NCI-H510A (cell line): ENCODE measurements at places on chromosomes 13 and 19.

GRCh38 chr19:15837221-15837731 lies 21.8 kb upstream of the OR10H1 start:
- DNase-seq = no peak

DNA sequence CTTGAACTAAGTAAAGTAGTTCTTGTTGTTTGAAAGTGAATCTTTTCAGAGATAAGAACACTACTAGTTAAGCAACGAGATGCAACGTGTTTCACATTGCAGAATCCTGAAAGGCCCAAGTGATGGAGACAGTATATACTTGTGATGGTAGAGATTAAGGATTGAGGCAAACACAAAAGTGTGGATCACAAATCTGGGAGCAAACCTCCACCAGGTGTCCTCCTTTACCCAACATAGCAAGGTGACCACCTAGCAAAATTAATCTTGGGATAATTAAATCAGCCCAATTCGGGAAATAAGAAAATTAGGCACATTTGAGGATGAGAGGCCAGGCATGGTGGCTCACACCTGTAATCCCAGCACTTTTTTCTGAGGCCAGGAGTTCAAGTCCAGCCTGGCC lies 563.9 kb downstream of the DACH1 start:
- DNase-seq = no peak

DNA sequence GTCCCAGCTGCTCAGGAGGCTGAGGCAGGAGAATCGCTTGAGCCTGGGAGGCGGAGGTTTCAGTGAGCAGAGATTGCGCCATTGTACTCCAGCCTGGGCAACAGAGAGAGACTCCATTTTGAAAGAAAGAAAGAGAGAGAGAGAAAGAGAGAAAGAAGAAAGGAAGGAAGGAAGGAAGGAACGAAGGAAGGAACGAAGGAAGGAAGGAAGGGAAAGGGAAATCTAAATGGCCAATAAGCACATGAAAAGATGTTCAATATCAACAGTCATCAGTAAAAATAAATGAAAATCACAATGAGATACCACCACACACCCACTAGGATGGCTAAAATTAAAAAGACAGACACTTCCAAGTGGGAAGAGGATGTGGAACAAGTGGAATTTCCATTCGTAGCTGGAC lies 19.7 kb downstream of the FXYD5 start:
- DNase-seq = no peak

DNA sequence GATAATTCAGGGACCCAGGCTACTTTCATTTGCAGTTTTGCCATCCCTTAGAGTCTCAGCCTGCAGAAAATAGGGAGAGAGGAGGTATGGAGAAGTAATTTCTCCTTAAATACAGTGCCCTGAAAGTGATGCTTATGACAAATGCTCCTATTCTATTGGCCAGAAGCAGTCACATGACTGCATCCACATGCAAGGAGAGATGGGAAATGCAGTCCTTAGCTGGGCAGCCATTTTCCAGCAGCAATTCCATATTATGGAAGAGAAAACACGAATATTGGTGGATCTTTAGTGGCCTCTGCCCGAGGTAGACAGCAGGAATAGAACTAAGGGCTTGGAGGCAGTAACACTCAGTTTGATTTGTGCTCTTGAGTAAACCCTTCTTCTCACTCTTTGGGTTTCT lies 39.4 kb downstream of the VAV1 start:
- no peak for DNase-seq

GRCh38 chr13:22060187-22060586 lies 389.3 kb downstream of the FGF9 start:
- no peak for DNase-seq

GRCh38 chr13:90709319-90709718 lies 638.2 kb upstream of the MIR17HG start:
- DNase-seq = no peak

DNA sequence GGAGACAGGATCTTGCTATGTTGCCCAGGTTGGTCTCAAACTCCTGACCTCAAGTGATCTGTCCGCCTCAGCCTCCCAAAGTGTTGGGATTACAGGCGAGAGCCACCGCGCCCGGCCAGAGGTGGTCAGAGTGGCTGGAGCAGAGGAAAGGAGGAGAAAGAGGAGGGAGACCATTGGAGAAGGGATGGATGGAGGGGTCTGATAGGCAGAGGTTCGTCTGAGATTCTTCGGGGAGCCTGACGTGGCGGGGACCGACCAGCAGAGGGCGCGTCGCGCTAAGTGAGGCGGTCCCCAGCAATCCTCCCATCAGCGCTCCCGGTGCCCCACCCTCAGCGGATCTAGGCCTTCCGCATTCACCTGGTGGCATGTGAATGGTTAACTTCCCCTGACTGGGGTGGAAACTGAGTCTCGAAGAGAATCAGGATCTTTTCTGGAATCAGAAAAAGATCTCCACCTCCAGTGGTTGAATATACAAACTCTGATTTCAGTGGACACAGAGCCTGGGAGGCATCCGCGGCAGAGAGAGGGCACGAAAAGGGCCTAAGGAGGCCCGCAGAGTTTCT lies 8.8 kb downstream of the GTPBP3 start:
- DNase-seq = no peak

GRCh38 chr13:105595471-105595870 lies 940.0 kb downstream of the EFNB2 start:
- DNase-seq = no peak

DNA sequence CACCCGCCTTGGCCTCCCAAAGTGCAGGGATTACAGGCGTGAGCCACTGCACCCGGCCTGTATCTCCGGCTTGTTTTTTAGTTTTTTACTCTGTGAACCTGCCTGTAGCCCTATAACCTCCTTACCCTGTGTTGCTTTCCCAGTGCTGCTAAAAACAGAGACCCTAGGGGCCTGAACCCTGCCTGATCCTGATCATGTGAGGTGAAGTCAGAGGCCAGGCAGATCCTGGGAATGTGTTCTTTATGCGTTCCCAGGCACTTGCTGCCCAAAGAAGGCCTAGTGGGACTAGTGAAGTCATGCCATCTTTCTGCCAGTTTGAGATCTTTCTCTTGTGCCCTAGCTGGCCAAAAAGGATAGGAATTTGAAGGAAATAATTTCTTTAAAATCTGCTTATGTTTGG lies 4.6 kb downstream of the UBA2 start:
- no peak for DNase-seq

GRCh38 chr13:87884884-87885283 lies 213.7 kb downstream of the SLITRK5 start:
- no peak for DNase-seq

DNA sequence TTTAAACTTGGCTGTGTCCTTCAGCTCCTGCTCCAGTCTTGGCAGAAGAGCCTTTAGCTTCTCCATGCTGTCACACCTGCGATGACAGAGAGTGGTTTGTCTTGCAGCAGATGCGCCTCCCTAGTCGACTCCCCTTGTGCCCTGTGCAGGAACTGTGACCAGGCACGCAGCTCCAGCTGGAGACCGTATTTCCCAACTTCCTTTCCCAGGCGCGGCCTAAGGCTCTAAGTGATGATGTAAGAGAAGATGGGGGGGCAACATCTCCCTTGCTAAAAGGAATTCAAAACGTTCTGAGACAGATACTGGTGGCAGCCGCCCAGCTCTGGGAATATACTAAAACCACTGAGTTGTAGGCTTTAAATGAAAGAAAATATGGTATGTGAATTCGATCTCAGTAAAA lies 16.3 kb downstream of the DCUN1D2 start:
- no peak for DNase-seq
